ENCODE measurements at places on chromosomes 5 and 9.

GRCh38 chr9:88024896-88025295, 50.6 kb upstream of the CDK20 start:
- no peak for DNase-seq

GRCh38 chr5:171431251-171431777, 11.9 kb downstream of the FGF18 start:
- DNase-seq, result no peak

GRCh38 chr9:86648156-86648827, 294.1 kb upstream of the TUT7 start:
- no peak for DNase-seq

DNA sequence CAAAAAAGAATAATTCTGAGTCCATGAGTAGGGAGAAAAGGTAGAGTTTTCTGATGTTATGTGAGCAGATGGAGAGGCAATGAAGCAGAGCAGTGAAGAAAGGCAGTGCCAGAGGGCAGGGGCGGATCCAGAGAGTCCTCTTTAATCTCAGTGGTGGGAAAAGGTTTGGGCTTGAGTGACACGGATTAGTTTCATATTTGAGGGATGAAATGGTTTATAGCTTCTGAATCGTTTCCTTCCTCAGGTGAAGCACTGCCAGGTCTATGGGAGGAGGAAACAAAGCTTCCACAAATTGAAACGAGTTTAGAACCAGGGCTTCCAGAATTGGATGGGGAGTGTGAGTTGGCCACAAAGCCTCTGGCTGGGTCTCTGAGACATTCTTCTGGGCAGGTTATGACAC, 517.0 kb upstream of the PAPPA start:
- peak; percentile 52 for DNase-seq

DNA sequence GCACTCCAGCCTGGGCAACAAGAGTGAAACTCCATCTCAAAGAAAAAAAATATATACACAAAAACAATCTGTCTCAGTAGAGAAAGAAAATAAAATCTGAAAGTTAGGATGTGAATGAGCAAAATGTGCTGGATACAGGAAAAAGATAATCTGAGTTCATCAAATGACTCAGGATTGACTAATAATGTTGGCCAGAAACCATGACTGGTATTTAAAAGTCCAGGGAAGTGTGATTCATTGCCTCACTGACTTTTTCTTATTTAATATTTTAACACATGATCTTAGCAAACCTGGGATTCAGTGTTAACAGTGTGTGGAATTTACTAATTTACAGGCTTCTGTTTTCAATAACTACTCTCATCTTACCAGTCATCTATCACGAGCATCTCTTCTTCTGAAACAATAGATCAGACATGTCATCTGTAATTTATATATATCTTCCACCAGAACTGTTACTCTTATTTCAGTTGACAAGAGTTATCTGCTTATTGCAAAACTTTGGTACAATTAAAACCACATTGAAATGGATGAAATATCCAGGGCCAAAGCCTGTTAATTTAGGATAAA, 256.7 kb downstream of the CDH12 start:
- DNase-seq, result peak; percentile 90

DNA sequence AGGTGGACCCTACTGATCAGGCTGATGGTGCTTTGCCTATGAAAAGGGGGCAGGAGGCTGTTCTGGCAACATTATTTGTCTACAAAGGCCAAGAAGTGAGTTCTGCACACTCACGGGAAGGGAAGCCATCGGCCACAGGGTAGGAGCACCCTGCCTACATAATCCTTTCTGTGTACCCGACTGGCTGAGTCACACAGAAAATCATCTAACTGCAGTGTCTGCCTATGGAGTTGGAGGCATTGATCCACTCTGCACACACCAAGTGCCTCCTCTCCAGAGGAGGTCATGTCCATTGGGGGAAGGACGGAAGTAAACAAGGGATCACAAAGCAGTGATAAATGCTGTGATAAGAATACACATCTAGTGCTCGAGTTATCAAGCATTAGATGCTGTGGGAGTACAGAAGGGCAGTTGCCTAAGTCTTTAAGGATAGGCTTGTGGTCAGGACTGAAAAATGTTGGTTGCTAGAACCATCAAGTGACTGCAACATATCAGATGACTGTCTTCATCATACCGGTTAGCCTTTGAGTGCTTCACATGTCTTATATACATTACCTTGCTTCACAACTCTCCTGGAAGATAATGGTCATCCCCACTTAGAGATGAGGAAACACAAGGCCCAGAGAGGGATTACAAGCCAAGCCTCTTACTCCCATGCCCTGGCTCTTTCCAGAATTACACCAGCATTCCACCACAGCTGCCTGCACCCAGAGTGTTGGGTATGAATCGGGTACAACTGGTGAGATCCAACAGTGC, 1.3 kb upstream of the SLC2A8 start:
- no peak for DNase-seq

DNA sequence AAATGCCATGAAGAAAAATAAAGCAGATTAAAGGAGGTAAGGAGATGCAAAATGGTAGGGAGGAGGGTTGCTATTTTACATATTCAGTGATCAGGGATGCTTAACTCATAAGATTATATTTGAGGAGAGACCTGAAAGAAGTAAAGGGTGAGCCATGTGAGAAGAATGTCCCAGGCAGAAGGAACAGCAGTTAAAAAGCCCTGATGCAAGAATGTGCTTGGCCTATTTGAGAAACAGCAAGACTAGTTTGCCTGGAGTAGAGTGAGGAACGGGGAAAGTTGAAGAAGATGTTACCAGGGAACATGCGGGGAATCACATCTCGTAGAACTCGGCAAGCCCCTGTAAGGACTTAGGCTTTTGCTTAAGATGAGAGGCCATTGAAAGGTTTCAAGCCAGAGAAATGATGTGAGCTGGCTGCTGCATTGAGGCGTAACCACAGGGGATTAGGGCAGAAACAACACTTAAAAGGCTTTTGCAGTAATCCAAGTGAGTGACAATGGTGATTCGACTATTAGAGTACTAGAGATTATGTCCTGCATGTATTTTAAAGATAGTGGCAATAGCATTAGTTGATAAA, 198.7 kb downstream of the VPS13A start:
- no peak for DNase-seq

DNA sequence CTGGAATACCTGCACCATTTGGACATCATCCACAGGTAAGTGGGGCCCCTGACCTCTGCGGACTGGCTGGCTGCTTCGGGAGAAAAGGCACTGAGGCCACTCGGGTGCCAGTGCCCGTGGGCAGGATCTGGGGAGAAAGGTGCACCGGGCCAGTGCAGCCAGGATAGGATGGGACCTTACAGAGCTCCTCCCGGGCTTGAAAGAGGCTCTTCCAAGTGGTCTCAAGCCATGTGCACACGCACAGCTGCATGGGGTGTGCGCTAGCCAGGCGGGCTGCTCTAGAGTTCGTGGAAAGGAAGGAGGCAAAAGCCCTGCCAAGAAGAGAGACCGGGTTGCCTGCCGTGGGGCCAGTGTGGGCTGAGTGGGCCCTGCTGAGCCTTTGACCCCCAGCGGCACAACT, 13.4 kb downstream of the STKLD1 start:
- DNase-seq, result no peak

- DNase-seq, result no peak
These were observed 1059.1 kb upstream of the DMAC1 start for GRCh38 chr9:8858596-8859161.

DNA sequence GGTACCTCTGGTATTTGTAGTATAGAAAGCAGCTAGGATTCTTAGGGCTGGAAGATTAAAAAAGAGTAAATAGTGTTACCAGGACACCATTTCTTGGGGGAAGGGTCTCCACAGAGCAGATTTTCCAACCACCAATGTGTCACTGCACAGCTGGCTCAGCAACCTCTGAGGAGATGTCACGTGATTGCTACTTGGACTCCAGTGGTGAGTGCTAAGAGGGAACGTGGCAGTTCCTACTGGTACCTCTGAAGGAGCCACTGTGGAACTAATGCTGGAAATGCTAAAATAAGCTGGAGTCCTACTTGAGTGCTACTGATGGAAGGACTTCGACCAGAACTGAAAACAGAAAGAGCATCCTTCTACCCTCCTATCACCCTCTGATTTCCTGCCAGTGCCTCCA, 36.1 kb upstream of the SPDL1 start:
- peak; percentile 14 for DNase-seq

DNA sequence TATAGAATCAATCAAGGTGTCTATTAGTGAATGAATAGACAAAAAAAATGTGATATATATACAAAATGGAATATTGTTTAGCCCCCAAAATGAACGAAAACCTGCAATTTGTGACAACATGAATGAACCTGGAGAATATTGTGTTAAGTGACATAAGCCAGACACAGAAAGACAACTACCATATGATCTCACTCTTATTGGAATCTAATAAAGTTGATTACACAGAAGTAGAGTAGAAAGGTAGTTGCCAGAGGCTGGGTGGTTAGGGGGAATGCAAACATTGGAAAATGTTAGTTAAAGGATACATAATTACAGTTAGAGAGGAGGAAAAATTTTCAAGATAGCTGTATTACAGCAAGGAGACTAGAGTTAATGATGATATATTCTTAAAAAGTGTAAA, 1962.3 kb downstream of the EFNA5 start:
- no peak for DNase-seq

GRCh38 chr5:41708604-41708940, 161.7 kb downstream of the OXCT1 start:
- no peak for DNase-seq

GRCh38 chr5:177290816-177291596, 12.5 kb downstream of the RAB24 start:
- DNase-seq, result no peak

- peak; percentile 44 for DNase-seq
These were observed 135.1 kb upstream of the ELL2 start for GRCh38 chr5:96096724-96097123.

- DNase-seq, result no peak
These were observed 71.3 kb downstream of the FRMD3 start for GRCh38 chr9:83466877-83467276.

DNA sequence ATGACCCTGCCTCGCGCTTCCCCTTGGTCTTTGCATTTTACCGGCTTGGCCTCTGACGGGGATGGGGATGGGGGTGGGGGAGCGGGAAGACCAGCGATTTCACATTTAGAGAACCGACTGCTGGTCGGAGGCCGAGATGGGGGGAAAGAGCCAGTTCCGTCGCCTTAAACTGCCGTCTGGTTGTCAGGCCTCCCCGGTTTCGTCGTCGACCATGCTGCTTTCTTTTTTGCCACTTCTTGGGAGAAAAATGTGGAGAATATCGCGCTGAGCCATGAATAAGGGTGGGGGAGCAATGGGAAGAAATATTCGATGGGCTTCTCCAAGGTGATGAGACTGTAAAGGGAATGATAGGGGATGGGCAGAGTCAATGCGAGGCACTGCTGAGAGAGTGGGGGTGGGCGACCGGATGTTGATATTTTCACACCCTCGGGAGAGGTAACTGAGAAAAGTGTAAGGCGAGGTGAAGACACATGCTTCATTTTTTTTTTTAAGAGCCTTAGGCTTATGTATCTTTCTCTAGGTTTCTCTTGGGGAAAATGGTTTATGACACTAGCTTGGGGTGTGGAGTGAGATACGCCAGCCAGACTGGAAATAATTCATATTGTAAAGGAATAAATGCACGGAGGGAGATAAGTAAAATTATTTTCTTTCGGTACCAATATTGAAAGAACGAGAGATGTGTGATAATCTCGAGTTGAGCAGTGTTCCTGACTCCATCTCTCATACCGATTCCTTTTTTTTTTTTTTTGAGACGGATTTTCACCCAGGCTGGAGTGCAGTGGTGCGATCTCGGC, 1.1 kb downstream of the KIF2A start:
- DNase-seq, result no peak

DNA sequence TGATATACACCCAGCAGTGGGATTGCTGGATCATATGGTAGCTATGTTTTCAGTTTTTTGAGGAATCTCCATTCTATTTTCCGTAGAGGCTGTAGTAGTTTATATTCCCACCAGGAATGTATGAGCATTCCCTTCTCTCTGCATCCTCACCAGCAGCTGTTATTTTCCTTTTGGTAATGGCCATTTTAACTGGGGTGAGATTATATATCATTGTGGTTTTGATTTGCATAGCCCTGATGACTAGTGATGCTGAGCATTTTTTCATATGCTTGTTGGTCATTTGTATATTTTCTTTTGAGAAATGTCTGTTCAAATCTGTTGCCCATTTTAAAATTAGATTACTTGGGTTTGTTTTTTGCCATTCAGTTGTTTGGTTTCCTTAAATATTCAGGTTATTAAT, 11.2 kb upstream of the PPIC start:
- DNase-seq, result no peak

- no peak for DNase-seq
These were observed 3.2 kb upstream of the SET start for GRCh38 chr9:128685636-128686489.

GRCh38 chr5:82861701-82862100, 215.5 kb downstream of the TMEM167A start:
- DNase-seq, result no peak

- no peak for DNase-seq
These were observed 11.3 kb downstream of the GALNT12 start for GRCh38 chr9:98818764-98819163.

GRCh38 chr5:176619203-176619568, 9.2 kb upstream of the GPRIN1 start:
- DNase-seq, result no peak

DNA sequence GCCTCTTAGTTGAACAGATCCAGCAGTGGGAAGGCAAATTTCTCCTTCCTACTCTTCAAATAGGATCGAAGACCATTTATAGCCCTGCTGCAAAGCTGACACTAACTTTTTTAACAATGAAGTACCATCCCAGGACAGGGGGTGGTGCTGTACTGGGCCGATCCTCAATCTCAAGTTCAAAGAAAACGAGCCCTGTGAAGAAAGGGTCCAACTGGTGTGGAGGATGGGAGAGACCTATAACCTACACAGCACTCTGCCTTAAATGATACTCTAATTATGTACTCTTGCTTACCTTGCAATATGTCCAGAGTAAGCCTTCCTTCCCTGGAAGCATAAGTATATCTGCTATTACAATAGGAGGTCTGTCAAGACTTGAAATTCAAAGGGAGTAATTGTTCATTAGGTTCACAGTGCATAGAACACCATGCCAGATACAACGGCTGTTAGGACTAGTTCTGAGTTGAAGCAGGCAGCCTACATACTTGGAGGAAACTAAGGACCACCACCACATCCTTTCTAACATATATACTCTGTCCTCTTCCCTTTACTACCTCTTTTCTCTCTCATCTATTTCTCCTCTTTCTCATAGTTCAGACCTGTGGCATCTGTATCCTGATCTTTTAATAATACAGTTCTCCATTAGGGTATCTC, 6.2 kb downstream of the ETF1 start:
- no peak for DNase-seq

DNA sequence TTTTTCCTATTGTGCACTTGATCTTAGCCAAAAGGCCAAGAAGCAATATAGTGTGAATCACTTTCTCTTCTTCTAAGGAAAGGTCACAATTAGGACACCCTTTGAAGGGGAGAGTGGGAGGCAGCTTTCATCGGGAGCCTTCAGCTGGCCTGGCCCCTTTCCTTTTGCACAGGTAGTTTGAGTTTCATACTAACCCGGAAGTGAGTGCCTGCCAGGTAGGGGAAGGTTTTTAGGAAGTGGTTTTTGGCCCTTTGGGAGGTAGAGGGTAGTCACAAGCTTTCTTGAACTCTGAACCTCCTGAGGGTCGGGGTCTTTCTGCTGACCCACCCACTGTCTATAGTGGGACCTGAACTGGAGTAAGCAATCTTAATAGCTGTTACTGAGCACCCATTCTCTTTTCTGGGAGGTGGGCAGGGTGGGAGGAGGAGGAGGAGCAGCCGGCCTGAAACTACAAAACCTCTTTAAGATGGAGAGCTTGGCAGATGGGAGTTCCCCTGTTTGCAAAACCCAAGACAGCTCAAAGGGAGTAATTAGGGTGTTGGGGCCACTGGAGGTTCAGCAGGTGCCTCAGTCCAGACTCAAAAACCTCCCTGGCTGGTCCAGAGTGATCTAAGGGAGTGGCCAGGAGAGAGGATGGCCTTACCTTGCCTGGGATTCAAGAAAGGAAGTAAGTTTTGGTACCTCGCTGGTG, 6.0 kb downstream of the LARP1 start:
- DNase-seq, result no peak
